NK-92 treated with Interleukin-12 subunit alpha and Interleukin-12 subunit beta, amount 100 ng/mL, for 24 hours (cell line): ENCODE measurements at places on chromosomes 16 and 17.

DNA sequence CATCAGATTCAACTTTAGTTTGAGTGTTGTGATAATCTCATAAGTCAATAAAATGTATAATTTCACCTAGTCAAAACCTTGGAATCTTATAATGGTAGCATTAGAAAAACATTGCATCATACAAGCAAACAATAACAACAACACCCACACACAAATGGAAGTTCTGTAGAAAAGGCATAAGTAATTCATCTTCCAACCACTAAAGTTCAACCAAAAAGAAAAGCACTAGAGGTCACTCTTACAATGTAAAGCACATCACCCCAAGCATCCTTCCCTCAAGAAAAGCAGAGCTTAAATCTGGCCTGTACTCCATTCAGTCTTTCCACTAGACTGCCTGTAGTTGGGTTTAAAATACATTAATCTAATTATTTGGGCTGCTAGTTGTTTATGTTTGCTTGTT is 1.8 kb downstream of the CNTNAP4 start:
- no peak for DNase-seq

- no peak for DNase-seq
Measured at GRCh38 chr16:48864055-48864454, 254.1 kb upstream of the N4BP1 start.

- no peak for DNase-seq
Measured at GRCh38 chr16:63289834-63290460, 1253.7 kb upstream of the CDH8 start.

DNA sequence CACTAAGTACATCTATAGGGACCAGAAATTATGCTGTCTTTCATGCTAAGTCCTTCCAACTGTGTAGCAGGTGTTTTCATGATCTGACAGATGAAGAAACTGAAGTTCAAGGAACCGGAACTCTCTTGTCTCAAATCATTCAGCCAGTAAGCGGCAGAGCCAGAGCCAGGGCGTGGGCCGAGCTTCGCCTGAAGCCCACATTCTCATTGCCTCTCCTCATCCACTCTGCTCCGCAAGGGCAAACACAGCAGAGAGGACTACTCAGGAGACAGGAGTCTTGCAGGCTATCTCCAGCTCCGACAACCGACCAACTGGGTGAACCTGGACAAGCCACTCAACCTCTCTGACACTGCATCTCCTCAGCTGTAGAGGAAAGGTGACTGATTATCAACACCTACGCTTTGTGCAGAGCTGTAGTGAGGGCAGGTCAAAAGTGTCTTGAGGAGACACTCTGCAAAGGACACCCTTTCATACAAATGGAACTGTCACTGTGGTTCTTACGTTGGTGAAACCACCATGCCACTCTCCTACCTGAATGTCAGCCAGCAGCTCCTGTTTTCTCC is 72.9 kb downstream of the CYTH1 start:
- DNase-seq: no peak

DNA sequence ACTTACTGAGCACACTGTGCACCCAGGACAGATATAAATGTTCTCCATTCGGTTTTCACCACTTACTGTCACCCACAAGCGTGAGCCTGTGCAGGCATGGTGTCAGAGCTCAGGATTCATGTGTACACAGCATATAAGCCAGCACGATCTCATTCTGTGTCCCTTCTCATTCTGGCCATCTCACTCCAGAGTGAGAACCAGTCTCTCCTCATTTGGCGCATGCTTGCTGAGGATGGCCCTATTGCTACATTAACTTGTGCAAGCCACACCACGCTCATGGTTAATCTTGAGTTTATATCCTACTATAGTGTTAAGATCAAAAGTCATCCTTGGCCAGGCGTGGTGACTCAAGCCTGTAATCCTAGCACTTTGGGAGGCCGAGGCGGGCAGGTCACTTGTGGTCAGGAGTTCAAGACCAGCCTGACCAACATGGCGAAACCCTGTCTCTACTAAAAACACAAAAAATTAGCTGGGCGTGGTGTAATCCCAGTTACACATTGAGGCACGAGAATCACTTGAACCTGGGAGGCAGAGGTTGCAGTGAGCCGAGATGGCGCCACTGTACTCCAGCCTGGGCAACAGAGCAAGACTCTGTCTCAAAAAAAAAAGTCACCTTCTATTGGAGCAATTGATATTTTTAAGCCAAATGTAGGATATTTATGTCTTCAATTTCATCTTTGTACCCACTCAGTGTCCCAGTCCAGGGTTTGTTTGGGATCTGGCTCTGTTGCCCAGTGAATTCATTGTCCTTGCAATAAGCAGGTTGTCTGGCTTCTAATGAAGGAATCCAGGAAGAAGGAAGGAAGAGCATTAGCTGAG is 20.9 kb downstream of the SOCS1 start:
- no peak for DNase-seq
